ENCODE measurements at places on chromosomes 1 and 21.
A peak's percentile ranks its signal among the peaks of the same experiment; 100 is the strongest.

DNA sequence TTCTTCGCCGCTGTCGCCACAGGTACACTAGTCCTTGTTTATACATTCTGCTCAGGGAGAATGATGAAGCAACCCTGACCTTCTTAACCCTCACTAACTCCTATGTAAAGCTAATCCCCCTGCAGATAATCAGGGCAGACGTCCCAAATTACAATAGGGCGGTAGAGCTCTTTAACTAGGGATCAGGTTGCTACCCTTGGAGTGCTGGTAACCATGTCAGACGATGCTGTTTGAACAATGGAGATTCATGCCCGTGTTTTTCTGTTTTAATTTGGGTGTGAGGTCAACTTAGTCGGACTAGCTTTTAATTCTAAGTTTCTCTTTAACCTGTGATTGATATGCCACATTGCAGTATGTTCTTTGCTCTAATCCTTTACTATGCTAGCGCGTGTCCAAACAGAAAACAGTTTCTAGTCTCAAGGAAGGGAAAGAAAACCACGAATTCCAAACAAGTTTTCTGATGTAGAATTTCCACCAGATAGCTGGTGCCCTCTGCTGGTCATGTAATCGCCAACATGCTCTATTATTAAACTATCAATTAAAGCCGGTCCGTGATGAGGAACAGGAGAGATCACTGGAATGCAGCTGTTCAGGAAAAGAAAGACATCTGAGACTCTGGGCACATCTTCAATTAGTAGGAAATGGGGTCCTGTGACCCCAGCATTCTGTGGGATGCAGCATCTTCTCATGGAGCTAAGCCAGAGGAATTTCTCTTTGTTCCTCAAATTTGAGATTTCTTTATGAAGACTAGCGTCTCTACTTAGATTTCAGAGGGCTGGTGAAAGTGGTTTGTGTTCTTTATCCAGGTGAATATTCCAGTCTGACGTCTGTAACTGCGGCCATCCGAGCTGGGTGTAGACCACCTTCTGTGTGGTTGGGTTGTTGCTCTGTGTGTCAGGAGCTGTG is 18.3 kb upstream of the VAMP3 start:
- peak; percentile 42 for DNase-seq

DNA sequence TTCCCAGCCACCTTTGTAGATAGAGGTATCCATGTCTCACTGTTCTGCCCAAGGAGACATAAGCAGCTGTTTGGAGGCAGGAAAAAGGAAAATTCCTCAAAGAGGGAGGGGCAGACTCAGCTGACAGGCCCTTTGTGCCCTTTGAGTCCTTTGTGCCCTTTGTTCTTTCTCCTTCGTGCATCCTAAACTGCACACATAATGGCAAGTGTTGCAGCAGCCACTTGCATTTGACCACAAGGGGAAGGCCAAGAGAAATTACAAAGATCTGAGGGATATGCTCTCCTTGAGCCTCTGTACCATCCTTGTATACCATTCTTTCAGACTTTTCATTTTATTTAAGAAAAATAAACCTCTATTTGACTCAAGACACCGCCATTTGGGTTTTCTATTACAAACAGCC is 71.8 kb upstream of the PKN2 start:
- no peak for DNase-seq

DNA sequence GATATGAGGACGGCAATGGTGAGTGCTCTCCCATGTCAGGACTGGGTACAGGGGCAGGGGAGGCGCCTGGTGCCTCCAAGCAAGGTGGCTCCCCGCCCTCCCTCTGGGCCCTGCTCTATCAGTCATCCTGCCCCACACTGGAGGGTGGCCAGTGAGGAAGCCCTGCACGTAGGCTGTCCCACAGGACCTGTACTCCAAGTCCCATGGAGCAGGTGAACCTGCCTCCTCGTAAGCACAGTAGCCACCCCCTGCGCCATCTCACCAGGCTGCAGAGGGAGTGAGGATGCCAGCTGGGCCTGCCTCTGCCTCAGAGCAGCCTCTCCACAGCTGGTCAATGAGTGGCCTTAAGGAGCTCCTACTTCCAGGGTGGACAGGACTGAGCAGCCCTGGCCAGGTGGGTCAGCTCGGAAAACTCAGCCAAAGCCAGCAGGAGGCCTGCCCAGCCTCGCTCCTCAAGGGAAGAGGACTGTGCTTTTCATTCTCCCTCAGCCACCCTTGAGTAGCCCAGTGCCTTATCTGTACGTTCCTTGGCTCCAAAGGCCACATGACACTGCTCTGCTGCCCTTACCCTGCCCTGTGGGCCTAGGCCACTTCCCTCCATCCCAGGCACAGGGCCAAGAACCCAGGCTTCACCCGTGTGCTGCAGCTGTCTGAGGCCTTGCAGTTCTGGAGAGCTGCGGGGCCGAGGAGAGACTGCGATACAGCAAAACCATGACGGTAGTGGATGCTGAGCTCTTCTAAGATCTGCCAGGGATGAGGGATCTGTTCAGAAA is 39.6 kb downstream of the SLC45A1 start:
- DNase-seq, result no peak

DNA sequence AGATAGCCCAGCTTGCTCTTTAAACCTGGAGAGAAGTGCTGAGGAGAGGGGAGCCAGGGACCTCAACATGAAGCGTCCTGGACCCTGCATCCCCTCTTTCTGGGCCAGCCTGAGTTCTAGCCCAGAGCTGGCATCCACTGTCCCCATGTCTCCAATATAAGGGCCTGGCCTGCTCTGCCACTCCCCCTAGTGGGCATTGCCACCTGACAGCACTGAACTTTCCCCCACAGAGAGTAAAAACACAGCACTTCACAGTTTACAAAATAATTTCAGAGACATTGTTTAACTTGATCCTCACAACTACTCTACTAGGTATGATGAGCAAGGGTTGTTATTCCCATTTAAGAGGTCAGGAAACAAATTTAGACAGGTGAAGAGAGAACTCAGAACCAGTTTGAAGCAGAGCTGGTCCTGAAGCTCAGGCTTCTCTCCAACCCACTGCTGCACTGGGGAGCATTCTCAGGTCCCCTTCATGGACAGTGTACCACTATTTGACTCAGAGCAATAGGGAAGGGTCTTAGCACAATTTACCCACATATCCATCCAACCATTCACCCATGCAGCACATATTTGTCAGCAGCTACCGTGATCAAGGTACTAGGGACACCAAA is 151.2 kb downstream of the DMRTA2 start:
- no peak for DNase-seq

GRCh38 chr1:87464022-87464490 is 135.4 kb downstream of the LMO4 start:
- no peak for DNase-seq

DNA sequence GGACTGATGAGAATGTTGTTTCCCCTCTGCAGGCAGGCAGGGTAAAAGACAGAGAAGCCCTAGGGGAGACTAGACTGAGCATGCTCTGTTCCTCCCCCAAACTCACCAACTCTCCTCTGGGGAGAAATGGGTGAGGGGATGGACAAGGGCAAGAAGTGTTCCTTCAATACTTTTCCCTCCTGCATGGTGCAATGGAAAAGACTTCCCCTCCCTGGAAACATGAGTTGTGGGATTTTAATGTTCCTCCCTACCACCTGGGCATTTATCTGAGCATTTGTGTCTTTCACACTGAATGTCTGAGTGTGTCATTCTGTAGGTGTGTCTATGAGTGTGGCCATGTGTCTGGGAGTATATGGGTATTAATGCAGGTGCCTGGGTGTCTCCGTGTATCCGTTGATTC is 275.7 kb downstream of the C1orf94 start:
- DNase-seq, result no peak

DNA sequence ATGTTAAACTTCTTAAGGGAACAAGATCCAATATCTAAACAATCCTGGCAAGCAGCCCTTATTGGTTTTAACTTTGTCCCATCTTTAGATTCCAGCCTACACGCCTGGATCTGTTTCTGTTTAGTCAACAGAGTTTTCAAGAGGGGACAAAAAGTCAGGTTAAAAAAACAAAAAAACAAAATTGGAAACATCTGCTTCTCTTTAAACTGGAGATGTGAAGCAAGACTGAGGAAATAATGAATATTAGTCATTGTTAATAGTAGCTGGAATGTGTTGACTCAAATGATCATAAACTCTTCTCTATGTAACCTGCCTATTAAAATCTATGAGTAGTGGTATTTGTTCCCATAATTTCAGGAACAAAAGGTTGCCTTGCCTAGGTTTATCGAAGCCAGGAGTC is 55.0 kb downstream of the NID1 start:
- DNase-seq, result no peak

DNA sequence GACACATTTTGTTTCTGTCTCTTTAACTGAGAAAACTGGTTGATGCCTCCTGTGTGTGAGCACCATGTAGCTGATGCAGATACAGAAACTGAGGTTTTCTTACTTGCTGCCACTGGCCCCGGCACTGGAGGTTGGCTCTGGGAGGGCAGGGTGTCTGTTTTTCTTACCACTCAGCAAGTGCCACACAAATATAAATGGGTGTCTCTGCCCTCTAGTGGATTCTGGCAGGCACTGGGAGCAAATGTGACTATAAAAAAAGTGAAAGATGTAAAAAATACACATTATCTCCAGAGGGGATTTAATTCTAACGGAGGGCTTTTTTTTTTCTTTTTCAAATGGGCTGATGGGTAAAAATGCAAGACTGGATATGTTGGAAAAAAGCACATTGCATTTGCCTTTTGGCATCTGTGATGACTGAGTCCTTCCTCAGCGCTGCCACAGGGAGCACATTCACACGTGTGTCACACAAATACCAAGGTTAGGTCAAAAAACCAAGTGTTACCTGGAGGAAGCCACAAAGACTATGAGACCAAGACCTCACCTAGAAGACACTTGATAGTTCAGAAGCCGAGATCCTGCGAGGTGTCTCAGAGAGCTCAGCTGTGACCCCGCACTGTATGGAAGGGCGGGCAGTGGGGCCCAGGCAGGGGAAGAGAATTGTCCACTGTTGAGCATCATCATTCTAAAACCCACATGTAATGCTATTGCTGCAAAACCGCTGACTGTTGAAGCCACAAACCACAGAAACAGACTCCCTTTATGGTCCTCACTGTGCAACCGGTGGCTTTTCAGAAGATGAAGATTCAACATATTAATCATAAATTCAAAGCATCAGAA is 18.9 kb downstream of the PGBD2 start:
- DNase-seq, result peak; percentile 35

DNA sequence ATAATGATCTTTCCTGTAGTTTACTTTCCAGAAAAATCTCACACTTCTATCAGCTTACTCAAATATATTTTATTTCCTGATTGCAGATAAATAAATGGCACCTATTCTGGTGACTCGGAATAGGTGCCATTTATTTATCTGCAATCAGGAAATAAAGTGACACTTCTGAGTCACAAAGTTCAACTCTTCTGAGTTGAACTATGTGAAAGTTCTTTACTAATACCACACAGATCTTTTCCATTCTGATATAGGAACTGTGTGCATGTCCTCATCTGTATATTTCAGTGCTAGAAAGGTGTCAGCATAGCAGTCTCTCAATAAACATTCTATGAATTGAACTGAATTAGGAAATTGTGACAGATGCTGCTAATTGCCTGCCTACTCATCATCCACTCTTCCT is 4.9 kb upstream of the VCAM1 start:
- DNase-seq, result no peak

- DNase-seq, result peak; percentile 10
These were observed 761 bp downstream of the TNNT2 start for GRCh38 chr1:201376464-201377374.

- DNase-seq, result no peak
These were observed 58.9 kb downstream of the ERG start for GRCh38 chr21:38439426-38439825.

GRCh38 chr1:48003741-48004531 is 6.8 kb upstream of the TRABD2B start:
- DNase-seq, result peak; percentile 47

GRCh38 chr1:193566735-193567134 is 380.3 kb upstream of the B3GALT2 start:
- no peak for DNase-seq

DNA sequence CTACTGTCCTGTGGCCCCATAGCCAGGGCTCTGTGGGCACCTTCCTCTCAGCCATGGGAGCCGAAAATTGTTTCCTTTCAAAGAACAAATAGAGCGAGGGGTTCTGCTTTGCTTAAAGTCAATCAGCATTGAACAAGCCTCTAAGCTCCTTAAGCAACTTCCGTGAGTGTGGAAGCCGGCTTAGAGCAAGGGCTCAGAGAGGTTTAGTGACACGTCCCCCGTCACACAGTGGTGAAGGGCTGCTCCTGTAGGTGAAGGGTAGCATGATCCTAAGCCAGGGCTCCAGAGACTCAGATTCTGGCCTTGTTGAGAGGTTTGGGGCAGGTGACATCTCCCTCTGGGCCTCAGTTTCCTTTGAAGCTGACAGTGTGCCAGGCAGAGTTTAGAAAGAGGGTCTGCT is 94.0 kb upstream of the WNT4 start:
- DNase-seq, result no peak

- no peak for DNase-seq
These were observed 12.7 kb upstream of the HEYL start for GRCh38 chr1:39652105-39652504.

DNA sequence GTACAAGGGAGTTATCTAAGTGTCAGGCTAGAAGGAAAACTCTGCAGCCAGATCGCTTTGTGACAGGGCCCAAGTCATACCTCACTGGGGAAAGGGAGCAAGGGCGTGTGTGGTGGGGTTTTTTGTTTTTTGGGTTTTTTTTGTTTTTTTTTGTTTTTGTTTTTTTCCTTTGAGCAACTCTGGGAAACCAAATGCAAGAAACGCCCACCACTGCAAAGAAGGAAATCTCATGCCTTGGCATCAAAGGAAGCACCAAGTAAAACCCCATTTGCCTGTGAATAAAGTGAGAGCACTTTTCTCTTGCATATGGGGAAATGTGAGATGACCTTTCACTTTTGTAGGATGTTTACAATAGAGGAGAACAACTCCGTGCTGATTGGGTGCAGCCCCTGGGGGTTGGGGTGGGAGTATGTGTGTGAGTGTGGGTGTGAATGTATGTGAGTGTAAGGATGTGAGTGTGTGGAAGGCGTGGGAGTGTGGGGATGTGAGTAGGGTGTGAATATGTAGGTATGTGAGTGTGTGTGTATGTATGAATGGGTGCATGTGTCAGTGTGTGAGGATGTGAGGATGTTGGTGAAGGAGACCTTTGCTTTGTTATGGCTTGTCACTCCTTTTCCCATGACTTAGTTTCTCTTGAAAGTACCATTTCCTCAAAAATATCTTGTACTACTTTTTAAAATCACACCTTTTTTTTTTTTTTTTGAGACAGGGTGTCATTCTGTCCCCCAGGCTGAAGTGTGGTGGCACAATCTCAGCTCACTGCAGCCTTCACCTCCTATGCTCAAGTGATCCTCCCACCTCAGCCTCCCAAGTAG is 34.6 kb downstream of the IL12RB2 start:
- DNase-seq, result no peak
